SHP77 treated with DMSO at 0.1 percent for 48 hours (cell line): ENCODE measurements at places on chromosomes 2 and 18.
A peak's percentile ranks its signal among the peaks of the same experiment; 100 is the strongest.

DNA sequence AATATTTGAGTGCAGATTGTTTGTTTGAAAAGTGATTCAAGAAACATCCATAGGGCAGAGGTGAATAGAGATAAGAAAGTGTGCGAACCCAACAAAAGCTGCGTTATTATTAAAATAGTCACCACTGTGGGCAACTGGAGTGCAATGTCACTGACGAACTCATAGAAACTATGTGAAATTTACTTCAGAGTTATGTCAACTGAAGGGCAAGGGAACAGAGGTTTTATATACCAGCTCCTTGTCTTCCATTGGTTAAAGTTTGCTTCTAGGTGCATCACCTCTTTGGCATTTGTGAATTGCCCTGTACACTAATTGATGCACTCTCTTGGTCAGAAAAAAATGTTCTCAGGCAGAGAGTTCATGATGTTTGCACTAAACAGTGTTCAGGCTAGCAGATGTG is 110.5 kb upstream of the NYAP2 start:
- DNase-seq: no peak

GRCh38 chr2:38898256-38898655 is 8.6 kb downstream of the ARHGEF33 start:
- no peak for DNase-seq

DNA sequence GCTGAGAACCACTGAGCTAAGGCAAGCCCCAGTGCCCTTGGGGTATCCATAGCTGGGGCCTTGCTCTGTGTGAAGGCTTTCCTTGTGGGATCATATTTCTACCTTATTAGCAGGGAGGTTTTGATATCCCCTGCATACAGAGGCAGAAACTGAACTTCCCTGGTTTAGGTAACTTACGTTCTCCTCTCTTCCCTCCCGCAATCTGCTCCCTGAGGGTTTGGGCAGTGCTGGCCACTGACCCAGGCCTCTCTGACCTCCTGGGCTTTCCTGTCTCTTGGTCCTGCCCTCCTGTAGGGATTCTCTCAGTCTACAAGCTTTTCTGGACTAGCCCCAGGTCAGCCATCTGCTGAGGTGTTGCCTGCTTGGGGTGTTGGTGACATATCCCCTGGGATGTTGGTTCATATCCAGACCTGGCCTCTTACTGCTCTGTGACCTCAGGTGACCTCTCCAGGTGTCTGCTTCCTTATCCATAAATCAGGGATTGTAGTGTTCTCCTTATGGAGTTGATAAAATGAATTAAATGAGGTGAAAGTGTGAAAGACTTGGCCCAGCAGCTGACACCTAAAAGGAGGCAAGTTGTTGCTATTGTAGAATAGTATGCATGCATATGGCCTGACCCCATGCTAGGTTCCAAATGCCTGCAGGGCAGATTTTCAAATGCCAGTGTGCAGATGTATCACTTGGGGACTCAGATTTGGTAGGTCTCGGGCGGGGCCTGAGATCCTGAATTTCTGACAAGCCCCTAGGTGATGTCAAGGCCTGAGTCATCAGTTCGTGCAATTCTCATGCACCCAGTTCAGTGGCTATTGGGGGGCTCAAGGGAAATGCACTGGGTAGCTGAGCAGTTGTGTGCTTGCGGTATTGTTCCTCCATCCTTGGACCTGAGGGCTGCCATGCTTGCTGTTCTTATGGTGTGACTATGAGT is 106.6 kb downstream of the FHOD3 start:
- no peak for DNase-seq

DNA sequence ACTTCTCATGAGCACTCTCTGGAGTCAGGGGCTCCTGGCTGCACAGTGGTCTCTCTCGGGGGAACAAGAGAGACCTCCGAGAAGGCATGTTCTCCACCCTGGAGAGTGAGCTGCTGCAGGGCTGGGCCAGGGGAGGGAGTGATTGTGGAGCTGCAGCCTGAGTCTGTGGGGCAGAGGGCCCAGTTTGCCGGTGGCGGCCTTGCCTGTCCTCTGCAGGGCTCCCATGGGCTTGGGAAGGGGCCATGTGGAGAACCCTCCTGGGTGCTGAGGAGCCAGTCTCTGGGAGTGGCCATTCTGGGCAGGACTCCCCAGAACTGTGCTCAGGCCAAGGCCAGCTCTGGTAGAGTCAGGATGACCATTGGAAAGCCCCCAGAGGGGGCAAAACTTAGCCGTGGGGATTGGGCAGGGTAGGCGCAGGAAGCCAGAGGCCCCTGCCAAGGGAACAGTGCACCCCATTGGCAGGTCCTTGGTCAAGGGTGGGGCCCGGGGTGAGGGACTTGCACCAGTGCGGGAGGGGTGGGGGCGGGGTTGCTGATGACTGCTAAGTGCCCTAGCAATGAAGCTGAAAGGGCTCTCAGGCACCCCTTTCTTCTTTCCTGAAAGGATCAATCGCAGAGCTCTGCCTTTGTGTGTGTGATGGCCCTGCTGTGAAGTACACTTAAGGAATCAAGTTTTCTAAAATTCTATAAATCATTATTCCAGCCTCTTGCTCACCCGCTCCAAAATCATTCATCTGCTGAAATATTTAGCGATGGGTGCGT is 69.7 kb upstream of the BOD1L2 start:
- no peak for DNase-seq

GRCh38 chr2:7191932-7192331 is 274.7 kb downstream of the RNF144A start:
- DNase-seq: no peak

DNA sequence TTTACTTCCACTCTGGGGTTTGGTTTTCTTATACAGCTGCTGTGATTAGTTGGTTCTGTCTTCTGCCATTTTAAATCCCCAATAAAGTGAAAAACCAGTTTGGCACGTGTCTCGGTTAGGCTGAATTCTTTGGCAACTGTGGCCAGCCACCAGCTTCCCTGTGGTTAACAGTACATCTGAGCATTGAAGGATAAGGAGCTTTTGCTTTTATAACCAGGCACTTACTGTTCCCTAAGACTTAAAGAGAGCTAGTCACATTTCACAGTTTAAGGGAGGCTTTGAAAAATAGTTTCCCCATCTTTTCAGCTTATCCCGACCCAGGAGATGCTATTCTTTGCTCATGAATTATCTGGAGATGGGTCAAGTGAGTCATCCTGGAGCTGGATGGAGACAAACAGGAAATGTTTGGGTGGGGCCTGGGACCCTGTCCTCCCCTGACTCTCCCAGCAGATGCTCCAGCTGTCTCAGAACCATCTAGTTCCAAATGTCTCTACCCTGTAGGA is 57.3 kb upstream of the EML6 start:
- DNase-seq: no peak

- no peak for DNase-seq
Measured at GRCh38 chr18:10688766-10689165, 162.9 kb downstream of the NAPG start.

- DNase-seq: peak; percentile 36
Measured at GRCh38 chr18:35193316-35193715, 47.5 kb upstream of the ZNF397 start.

GRCh38 chr2:31642707-31643106 is 62.0 kb upstream of the SRD5A2 start:
- no peak for DNase-seq

DNA sequence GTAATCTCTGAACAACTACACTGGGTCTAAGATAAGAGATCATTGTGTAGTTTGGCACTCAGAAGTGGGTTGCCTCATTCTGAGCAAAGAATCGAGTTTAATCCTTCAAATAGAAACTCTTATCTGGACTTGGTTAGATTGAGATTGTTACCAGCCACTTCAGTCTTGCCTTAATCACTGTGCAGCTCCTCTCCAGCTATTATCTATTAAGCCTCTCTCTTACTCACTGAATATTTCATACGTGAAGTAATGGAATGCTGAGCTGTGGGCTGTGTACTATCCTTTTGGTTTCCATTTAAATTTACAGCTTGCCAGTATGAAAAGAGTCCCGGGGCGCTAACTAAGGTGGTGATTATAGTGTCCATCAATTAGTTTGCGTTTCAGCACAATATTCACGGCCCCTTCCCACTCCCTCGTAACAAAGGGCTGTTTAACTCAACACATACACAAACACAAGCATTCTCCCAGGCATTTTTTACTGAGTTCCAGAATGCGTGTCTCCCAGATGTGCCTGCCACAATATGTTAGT is 65.7 kb upstream of the NCKAP5 start:
- DNase-seq: no peak

- DNase-seq: no peak
Measured at GRCh38 chr18:51537487-51537886, 340.0 kb upstream of the MEX3C start.

DNA sequence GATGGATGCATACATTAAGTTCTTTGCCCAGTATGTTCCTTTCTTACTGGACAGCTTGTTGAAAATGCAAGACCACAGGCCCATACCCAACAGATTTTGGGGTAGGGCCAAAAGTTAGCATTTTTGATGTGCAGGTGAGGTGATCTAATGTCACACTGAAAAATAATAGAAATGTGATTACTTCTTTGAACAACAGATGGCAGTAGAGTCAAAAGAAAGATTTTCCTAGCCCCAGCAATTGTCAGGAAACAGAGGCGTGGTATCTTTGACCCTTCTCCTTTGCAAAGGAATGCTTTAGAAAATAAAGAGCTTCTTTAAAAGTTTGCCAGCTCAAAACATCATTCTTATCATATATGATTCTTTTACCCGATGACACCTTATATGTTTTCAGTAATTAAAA is 343.6 kb upstream of the SYT4 start:
- DNase-seq: peak; percentile 41

GRCh38 chr2:207330912-207331311 is 165.2 kb upstream of the KLF7 start:
- no peak for DNase-seq

DNA sequence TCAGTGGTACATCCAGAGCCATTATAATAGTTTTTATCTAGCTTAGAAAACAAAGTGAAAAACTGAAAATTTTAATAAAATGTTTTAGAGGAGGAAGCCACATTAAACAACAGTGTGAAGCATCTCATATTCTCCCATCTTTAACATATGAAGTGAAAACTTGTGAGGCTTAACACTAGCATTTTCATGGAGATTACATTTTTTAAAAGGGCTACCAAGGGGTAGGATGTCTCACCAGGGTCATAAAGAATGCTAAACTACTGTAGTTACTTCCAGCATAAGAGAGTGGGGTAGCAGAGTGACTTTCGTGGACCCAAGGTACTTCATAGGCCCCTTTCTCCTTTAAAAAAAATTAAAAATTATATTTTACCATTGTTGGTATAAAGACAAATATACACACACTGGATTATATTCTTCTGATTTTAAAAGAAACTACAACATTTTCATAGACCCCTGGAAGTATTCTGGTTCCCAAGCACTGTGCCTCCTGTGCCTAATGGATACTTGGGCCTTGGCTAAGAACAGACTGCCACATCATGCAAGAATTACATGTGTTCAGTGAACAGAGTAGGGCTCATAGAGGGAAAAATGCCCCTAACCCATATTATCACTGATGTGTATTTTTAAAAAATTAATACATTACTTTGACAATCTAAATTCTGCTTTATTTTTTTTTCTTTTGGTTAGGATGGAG is 148.4 kb downstream of the SLC39A10 start:
- DNase-seq: no peak

DNA sequence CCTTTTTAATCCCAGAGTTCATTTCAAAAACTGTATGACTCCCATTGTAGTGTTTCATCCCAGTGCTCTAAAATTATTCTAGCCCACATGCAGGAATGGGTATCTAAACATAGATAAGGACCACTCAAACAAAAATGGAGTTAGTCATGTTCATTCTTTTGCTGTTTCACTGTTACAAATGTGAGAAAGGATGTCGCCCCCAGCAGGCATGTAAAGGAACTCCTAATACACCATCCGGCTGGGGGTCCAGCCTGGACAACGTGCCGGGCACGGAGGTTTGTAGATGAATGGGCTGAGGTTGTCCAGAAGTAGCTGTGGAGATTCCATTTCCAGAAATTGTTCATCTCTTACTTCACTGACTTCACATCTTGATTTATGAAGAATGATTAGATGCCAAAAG is 101.9 kb upstream of the RAB12 start:
- DNase-seq: no peak

- DNase-seq: no peak
Measured at GRCh38 chr18:75238100-75238499, 27.5 kb downstream of the TSHZ1 start.

- no peak for DNase-seq
Measured at GRCh38 chr2:9657083-9657482, 26.3 kb upstream of the YWHAQ start.

GRCh38 chr18:10015941-10016819 is 102.4 kb downstream of the VAPA start:
- DNase-seq: no peak

DNA sequence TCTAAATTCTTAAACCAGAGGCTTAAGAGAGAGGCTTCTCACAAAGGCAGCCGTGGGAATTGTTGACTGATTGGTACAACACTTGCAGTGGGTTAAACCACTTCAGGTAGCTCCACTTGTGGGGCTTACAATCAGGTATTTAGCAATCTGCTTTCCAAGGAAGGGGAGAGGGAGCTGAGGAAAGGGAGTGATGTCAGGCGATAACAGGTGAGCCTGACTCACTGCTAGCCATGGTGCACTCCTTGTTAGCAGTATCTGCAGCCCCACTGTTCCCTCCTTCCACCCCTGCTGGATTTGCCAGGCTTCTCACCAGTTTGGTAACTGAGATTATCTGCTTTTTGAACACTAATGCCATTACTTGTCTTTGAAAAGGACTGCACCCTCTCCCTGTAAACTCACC is 1056.7 kb upstream of the FANCL start:
- no peak for DNase-seq

- DNase-seq: no peak
Measured at GRCh38 chr2:233051241-233052149, 8.6 kb upstream of the INPP5D start.

DNA sequence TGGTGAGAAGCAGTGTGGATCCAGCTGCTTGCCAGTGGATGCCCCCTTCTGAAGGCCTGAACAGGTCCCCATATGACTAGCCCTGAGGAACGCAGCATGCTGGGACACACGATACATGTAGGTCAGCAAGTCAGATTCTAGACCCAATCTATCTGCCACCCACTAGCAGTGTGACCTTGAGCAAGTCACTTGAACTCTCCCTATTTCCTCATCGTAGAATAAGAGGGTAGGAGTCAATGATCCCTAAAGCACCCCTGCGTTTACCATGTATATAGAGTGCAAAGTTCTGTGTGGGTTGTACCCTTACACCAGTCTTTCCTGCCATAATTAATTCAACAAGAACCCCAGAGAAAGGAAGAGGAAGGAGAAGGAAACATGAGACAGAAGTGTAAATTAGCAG is 123.7 kb downstream of the GALNT14 start:
- DNase-seq: no peak

- DNase-seq: peak; percentile 14
Measured at GRCh38 chr18:57898506-57899124, 95.5 kb upstream of the ATP8B1 start.

- DNase-seq: no peak
Measured at GRCh38 chr18:46415532-46416252, 241.3 kb downstream of the LOXHD1 start.
